ENCODE measurements at places on chromosomes 3 and 15.

GRCh38 chr3:87196879-87197278 is 30.2 kb upstream of the CHMP2B start:
- DNase-seq = no peak

DNA sequence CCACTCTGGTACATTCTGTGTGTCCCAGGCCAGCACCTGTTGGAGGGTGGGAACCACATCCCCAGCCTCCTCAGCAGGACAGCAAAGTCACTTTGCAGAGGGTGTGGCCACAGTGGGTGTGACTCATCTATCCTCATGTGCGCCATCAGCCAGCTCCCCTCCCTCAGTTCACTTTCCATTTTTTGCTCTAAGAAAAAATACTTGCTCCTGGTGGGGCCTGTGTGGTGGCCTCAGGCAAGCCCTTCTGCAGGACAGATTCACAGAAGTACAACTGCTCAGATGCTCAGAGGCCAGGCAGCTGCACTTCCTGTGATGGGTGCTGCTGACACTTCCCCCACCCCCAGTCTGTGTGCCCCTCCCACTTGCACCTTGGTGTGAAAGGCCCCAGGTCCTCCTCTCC is 78.3 kb upstream of the ALDH1L1 start:
- DNase-seq = no peak

- no peak for DNase-seq
Measured at GRCh38 chr15:31013863-31014607, 22.6 kb upstream of the MTMR10 start.

DNA sequence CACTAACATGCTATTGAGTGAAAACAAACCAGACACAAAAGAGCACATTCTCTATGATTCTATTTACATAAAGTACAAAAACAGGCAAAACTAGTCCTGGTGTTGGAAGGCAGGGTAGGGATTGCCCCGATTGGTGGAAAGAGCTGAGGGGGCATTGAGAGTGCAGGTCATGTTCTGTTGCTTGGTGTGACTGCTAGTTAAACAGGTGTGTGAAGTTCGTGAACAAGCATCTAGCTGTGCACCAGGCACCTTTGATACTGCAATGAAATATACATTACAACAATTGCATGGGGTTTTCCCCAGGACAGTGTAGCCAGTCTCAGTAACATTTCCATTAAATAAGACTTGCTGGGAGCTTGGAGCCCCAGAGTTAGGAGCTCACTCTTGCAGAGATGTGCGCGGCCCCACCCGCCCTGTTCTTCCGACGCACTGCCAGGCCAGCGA is 26.3 kb upstream of the THRB start:
- DNase-seq = no peak

- no peak for DNase-seq
Measured at GRCh38 chr3:7106635-7107034, 245.7 kb downstream of the GRM7 start.

- DNase-seq = peak; percentile 23
Measured at GRCh38 chr15:65071381-65071811, 3.6 kb upstream of the RASL12 start.

- DNase-seq = no peak
Measured at GRCh38 chr3:66592927-66593625, 92.3 kb upstream of the LRIG1 start.

DNA sequence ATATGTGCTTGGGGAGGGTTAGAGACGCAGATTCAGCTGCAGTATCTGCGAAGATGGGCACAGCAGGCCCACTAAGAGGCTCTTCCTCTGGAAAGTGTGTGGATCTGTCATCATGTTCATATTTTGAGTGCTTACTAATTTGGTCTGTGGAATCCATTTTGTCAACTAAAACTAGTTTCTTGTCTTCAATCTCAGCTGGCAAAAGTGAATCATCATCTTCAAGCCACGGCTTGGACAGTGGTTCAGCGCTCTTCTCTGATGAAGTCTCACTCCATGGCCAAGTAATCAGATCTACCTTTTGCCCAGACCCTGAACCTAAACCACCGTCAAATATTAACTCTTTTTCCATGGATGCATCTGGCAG is 76.2 kb downstream of the IMPG2 start:
- DNase-seq = no peak

GRCh38 chr3:49906073-49906743 is 2.5 kb upstream of the MST1R start:
- DNase-seq = no peak

- DNase-seq = no peak
Measured at GRCh38 chr15:78625606-78626280, 4.9 kb upstream of the CHRNA3 start.

GRCh38 chr15:100468285-100468684 is 60.5 kb downstream of the CERS3 start:
- no peak for DNase-seq

DNA sequence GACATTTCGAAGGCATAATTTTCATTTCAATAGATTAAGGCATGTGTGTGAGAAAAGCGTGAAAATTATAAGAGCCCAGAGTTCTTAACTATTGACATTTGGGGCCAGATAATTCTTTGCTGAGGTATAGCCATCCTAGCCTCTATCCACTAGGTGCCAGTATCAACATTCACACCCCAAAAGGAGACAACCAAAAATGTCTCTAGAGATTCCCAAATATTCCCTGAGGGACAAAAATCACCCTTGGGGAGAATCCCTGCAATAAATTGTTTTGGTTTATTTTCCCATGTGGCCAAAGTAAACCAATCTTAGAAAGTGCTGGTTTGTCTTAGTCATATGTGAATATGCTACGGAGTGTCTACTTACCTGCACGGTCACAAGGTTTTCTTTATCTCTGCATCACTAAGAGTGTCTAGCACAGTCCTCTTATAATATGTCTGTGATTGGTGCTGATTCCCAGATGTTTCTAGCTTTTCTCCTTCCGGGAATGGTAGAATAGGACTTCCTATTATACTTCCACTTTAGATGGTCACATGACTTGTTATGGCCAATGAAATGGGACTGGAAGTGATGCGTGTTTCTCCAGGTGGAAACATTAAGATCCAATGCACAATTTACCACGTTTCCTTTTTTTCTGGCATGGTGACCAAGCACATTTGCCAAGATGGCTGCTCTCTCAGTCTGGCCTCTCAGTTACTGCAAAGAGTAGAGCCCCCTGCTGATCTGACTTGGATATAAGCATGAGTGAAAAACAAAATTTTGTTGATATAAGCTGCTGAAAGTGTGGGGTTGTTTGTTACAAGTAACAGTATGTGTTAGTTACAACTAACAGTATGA is 8.0 kb upstream of the KBTBD8 start:
- no peak for DNase-seq

DNA sequence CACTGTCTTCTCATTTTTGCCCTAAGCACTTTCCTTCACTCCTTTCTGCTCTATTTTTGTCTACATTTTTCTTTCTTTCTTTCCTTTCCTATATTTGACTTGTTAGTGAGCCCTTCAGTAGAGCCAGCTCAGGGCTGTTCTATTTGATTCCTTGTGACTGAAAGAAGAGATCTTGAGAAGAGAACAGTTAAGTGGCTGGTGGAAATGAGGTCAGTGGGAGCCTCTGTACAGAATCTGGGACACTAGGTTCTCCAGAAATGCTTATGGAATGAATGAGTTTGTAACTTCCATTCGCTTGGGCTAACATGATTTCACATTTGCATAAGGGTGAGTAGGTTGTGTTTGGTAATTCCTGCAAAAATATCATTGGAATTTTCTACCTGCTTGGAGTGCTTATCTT is 45.6 kb downstream of the CACNA2D3 start:
- no peak for DNase-seq

GRCh38 chr3:190492129-190492528 is 21.8 kb upstream of the IL1RAP start:
- no peak for DNase-seq

DNA sequence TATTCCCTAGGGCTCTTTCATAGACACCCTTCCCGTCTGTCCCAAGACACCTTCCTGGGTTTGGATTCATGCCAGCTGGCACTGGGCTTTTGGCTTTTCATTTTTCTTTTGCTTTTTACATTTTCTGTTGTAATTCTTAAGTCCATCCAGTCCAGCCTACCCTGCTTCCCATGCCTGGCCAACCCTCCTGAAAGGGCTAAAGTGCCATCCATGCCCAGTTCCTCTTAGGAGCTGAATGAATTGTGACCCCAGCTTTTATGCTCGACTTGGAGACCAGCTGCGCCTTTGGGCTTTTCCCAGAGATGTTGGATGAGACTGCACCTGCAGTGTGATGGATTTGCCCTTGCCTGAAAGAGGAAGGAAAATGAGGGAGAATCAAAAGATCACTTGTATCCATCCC is 25.8 kb downstream of the LRRN1 start:
- no peak for DNase-seq

GRCh38 chr3:11536132-11536935 is 107.4 kb downstream of the VGLL4 start:
- DNase-seq = no peak

GRCh38 chr3:179615458-179616173 is 11.0 kb downstream of the NDUFB5 start:
- no peak for DNase-seq

- no peak for DNase-seq
Measured at GRCh38 chr15:90101130-90101968, 919 bp downstream of the IDH2 start.

DNA sequence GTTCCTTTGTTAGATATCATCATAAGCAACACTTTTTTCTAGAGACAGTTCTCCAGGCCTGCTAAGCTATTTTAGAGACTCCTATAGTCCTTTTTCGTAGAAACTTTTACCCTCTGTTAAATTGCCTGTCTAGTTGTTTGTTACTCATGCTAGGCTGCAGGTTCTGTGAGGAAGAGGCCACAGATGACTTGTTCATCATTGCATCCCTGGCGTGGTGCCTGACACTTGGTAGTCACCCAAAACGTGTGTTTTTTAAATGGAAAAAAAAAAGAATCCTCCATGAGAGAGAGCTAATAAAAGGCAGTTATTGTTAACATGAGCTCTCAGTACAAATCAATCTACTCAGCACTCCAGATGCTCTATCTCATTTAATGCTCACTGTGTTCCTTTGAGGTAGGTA is 35.1 kb downstream of the CCDC54 start:
- DNase-seq = peak; percentile 38

DNA sequence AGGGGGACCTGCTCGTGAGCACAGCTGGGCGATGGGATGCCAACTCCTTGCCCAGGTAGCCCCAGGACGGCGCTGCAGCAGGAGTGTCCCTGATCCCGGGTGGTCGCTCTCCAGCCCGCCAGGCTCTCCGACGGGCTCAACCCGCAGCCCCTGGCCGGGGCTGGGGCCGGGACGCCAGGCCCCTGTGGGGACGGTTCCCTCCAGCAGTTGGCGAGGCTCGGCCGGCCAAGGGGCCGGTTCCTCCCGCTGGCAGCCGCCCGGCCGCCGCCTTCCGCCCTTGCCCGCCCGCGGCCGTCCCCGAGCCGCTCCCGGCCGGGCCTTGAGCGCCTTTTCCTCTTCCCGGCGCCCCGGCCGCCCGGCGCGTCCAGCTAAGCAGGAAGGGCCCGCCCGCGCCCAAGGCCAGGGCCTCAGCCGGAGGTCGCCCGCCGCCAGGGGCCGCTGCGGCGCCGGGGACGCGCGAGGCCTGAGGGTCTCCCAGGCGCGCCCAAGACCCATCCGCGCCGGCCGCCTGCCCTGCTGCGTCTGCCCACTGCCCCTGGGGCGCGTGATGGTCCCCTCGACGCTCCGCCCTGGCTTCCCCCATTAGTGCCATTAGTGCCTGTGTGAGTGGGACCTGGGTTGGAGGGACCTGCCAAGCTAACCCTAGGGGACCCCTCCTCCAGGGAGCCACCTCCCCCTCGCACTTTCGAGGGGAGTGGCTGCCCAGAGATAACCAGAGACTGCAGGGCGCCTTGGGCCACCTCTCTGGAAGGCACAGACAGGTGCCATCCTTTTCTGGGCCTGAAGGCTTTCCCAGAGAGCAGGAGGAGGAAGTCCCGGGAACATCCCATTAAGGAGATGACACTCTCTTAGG is 106.4 kb downstream of the FBLN2 start:
- no peak for DNase-seq

DNA sequence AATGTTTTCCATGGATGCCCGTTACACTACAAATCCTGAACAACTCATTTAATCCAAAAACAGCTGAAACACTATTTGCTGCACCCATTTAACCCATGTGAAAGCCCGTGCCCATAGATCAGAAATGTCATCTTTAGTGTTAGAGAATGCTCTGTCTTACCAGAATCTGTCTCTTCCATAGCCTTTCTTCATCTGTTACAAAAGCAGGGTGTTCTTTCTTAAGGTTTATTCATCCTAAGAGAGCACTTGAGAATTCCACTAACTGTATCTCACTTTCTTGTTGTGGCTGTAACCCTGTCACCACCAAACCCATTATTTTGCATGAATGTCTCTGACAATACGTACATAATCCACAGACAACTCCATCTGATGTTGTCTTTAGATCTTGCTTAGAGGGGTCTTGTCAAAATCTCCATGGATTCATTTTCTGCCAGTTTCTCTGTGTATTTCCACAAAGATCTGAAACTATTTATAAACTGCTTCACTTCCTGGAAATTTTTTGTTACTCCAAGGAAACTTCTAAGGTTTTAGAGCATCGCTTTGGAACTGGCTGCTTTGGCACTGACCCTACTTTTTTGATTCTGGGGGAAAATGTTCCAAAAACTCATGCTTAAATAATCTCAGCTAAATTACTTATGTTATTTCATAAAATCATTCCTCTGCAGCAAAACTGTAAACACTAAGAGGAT is 167.8 kb upstream of the CCDC54 start:
- no peak for DNase-seq

GRCh38 chr15:29904757-29905417 is 82.6 kb upstream of the TJP1 start:
- DNase-seq = no peak

- no peak for DNase-seq
Measured at GRCh38 chr3:46129588-46130272, 78.4 kb downstream of the CCR1 start.

DNA sequence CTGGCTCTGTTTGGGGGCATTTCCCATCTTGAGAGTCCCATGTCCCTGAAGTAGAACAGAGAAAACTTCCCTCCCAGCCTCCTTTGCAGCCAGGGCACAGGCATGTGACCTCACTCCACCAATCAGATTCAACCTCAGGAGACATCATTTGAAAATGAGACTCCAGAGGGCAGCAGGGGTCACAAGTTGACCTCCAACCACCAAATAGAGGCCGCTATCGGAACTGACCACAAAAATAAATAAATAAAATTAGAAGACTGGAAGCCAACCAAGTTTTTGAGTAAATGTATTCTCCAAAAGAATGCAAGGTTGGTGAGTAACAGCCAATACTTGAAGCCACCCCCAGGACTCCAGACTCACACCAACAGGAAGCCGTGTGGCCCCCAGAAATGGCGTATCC is 106.5 kb downstream of the CHSY1 start:
- DNase-seq = no peak

GRCh38 chr15:30990446-30991254 is 778 bp downstream of the MTMR10 start:
- no peak for DNase-seq

DNA sequence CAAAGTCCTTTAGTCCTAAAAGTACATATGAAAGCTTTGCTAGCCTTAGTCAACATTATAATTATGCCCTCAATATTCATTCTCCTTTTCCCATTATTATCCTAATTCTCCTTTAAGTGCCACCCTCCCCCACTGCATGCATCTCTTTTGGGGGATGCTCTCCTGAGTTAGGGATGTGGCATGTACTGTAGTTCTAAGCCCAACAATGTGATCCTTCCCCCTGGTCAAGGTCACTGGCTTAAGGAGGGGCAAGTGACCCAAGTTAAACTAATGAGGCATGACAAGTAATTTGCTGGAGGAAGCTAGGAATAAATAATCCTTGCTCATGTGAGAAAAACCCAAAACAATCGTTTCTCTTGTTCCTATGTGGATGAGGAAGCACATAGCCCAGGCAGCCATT is 343.9 kb upstream of the SUCLG2 start:
- no peak for DNase-seq
